ENCODE measurements at places on chromosomes 11 and 22.

- no peak for DNase-seq
These were observed 167.6 kb upstream of the SESN3 start for GRCh38 chr11:95398437-95399112.

GRCh38 chr22:37529652-37530345 lies 10.6 kb upstream of the CARD10 start:
- no peak for DNase-seq

GRCh38 chr22:37740455-37741311 lies 43.8 kb downstream of the TRIOBP start:
- DNase-seq, result no peak

GRCh38 chr11:119755356-119756071 lies 26.5 kb upstream of the NECTIN1 start:
- no peak for DNase-seq

DNA sequence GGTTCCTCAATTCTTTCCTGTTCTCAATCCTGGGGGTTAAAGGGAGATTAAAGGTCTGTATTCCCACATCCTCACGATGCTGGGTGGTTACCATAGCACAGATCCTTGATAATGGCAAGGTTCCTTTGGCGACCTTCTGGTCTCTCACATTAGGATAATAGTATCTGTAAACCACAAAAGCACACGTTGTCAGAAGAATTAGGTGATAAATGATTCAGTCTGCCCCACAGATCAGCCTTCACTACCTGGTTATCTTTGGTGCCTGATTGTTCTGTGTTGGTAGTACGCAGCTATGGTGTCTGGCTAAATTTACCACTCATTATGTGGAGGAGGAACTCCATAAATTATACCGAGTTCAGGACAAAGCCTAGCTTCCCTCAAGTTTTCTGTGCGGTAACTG lies 78.4 kb downstream of the C2CD3 start:
- DNase-seq, result no peak

DNA sequence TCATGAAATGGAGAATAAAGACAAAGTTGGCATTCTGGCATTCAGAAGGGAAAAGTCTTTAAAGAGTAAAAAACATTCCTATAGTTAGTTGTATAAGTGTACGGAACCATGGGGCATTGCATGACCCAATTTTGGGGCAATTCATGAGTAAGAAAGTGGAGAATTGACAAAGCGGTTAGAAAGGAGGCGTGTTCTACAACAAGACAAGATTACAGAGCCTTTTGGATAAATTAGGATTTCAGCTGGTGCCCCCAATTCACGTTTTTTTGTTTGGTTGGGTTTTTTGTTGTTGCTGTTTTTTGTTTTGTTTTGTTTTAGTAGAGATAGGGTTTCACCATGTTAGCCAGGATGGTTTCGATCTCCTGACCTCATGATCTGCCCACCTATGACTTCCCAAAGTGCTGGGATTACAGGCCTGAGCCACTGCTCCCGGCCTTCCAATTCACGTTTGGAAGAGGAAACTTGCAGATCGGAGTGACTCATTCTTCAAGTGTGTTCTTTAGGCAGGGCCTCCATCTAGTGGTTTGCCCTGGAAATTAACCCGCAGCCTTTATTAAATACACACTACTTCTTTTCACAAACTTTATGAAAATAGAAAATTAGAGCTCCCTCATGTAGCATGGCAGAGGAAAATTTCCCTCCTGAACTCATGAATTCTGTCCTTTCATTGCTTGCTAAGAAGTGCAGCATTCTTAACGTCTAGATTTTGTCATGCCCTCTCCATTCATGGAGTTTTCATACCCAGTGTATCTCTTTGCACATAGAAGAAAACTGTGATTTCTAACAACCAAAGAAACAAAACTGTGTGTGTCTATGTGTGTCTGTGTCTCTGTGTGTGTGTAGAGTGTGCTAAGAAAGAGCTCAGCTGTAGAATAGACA lies 118.1 kb downstream of the BBOX1 start:
- DNase-seq, result no peak
